Dermis microvascular lymphatic vessel endothelial cell (primary cell): ENCODE measurements at places on chromosomes 5 and 9.
A peak's percentile ranks its signal among the peaks of the same experiment; 100 is the strongest.

DNA sequence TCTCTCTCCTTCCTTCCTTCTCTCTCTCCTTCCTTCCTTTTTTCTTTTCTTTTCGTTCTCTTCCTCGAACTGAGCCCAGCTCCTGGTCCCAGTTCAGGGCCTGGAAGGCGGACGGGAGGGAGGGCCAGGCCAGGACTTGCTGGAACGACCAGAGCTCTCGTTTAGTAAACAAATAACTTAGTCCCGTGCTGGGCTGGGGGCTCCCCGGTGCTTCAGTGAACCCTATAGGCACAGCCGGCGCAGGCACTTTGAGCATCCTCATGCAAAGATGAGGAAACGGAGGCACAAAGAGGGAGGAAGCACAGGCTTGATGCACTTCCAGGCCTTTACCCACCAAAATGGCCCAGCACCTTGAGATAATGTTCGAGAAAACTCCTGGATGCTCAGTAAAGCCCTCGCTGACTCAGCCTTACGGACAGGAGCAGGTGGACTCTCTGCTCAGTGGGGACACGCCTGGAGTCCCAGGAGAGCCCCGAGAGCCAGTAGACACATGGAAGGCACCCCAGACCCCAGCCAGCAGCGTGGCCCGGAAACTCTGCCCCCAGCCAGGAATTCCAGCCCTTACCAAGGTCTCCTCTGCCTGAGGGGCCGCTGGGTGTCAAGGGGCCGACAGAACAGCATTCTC lies 18.8 kb downstream of the FAM163B start:
- no peak for DNase-seq

DNA sequence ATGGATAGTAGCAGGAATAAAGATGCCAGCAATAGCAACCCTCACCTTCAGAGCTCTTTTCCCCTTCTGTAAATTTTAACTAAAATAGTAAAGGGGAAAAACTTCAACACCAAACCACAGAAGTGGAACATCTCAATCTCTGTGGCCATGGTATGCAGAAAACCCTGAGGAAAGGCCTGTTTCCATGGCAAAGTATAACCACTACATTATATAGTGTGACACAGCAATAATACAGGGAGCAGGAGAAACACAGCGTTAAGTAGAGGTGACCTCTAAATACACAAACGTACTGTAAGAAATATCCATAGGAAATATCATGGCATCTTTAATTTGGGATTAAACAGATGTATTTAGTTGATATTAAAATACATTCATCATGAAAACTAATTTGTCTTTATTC lies 106.4 kb downstream of the SLC24A2 start:
- DNase-seq = no peak

DNA sequence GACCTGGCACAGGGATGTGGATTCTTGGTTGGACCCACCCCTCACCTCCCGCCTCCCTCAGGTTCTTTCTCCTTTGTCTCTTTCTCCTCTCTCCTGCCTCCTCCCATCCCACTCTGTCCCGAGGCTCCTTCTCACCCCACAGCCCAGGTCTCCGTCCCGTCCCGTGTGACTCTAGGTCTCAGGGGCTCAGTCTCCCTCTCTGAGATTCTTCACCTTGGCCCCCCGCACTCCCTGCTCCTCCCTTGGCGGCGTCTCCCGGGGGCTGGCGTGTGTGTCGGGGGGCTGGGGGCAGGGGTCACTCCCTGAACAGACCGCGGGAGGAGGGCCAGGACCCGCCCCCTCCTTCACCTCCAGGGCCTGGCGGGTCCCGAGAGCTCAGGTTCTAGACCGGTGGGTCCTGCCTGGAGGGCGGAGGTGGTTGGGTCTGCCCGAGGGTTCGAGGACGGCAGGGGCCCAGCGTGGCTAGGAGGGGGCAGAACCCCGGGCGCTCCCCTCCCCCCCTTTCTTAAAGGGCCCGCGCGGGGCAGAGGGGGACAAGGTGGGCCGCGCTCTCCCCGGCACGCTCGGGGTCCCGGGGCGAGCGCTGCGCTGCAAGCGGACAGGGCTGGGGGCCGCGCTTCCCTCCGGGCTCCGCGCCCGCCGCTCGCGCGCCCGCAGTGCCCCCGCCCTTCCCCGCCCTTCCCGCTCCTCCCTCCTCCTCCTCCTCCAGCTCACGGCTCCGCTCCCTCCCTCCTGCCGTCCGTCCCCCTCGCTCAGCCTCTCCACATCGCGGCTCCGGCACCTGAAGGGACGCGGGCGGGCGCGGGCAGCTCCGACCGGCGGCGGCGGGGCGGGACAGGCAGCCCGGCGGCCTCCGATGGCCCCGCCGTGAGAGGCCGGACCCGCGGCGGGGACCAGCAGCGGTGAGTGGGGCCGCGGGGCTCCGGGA lies at the start of gene PSD2:
Gene PSD2 (plus strand): TSS at position 735 of the 928 bp plus-strand sequence. CDS start 13,633 bp downstream, outside the sequence.
- no peak for DNase-seq

DNA sequence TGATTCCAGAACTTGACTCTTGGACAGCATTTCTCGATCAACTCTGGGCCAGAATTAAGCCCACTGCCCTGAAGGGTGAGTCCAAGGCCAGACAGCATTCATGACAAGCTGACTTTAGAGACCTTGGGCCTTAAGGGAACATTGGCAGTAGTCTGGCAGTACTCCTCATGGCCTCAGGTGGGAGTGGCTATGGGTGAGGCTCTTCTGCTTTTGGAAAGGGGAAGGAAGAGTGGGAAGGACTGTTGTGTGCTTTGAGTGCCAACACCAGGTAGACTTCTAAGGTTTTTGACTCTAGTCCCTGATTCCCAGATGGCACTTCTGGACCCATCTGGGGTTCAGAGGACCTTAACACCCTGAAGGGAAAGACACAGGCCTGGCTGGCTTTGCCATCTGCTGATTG lies 530.4 kb downstream of the ACTL7B start:
- DNase-seq = no peak

- DNase-seq = peak; percentile 77
These were observed 61.5 kb downstream of the LNPEP start for GRCh38 chr5:96997265-96997859.

DNA sequence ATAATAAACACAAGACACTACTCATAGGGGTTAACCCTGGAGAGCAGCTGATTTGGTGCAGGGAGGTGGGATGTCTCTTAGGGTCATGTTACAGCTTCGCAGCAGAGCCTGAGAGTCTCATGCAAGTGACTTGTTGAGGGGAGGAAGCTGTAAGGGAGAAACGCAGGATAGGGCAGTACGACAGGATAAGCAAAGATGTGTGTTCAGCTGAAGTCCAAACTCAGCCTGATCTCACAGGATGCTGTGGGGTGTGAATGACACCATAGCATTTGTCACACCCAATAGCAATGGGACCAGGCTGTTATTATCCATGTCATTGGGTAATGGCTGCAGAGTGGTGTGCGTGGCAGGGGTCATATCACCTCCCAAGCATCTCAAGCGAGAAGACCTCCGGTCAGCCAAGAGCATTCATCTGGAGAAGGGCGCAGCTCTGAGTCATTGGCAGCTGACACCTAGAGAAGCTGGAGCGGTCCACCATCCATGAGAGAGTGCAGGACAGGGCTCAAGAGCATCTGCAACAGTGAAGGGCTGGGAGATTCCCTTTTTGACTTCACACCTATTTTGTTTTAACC lies 49.2 kb upstream of the RPL26L1 start:
- DNase-seq = no peak

DNA sequence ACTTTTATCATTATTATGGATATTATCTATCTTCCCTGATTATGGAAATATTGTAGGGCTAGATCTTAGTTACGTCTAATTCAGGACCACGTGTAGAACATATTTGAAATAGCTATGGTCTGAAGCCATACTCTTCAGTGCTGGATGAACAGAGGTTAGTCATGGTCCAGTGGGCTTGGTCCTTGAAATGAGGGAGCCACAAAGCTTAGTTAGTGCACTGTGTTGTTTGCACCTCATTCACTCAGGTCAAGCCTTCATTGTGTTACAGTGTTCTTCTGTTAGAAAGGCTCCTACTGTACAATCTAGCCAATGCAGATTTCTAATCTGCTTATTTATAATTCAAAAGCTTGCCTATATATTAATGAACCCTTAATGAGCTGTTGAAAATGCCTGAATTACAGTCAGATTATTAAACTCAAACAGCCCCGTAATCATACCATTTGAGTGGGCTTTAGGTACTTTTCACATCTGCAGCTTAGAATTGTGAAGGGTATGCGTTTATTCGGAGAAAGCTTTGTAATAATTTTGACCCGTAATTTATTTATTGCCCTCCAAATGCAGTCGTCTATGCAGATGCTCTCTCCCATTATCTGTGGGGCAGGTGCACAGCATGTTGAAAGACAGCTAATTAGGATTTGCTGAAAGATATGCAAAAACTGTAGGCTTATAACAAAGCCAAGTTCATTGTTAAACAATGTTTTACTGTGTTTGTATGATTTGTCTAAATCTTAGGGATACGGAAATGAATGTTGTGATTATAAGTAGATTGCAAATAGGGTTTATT lies 164.9 kb downstream of the PBX3 start:
- no peak for DNase-seq

DNA sequence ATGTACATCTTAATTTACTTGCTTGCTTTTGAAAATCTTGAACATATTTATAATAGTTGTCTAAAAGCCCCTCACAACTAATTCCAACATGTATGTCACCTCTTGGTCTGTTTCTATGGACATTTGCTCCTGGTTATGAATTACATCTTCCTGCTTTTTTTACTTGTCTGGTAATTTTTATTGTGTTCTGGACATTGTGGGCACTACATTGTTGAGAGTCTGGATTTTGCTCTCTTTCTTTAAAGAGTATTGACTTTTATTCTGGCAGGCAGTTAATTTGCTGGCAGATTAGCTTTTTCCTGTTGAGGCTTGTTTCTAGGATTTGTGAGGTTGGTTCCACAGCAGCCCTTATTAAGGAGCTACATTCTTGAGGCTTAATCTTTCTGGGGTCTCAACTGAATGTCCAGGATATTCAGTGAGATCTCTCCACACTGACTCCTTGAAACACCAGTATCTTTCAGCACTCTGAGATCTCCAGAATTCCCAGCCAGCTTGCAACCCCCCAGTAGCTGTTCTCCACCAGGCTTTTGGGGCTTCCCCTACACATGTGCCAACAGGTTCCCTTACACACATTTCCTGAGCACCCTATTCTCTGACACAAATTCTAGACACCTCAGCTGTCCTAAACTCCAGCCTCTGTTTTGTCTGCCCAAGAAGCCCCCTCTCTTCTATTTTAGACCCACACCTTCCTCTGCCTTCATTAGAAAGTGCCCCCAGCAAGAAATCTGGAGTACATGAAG lies 27.4 kb downstream of the KIAA1191 start:
- no peak for DNase-seq

- DNase-seq = no peak
These were observed 10.5 kb downstream of the NR2F1-AS1 start for GRCh38 chr5:93570294-93571113.

- no peak for DNase-seq
These were observed 435.9 kb downstream of the DNAH5 start for GRCh38 chr5:13508559-13508958.

DNA sequence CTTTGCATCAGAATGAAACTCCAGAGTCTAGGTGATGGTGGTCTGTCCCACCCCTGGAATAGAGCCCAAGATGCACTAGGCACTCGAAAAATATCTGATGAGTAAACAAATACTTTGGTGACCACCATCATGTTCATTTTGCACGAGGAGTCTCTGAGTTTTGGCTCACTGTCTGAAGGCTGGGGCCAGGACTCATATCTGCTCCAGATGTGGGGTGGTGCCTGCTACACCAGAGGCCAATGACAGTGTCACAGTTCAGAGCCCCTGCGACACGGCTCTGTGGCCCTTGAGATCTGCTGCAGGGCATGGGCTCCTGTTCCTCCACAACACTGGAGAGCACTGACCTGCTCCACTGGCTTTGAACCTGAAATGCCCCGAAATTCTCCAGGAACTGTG lies 164.6 kb downstream of the ROR2 start:
- DNase-seq = no peak

DNA sequence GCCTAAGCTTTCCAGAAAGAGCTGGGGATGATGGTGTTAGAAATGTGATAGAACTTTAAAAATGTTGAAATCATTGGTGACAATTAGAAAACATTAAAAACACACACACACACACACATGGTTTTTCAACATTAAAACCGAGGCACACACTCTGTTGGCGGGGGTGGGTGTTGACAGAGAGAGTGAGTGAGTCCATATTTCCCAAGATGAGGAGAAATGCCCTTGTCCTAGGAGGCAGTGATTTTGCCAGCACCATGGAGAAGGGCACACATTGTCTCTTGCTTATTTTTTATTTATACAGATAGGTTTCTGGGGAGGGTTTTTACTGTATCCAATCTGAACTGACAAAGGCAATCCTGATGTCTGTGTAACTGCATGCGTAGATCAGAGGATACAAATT lies 152.5 kb downstream of the INSYN2B start:
- DNase-seq = no peak

- DNase-seq = no peak
These were observed 92.2 kb downstream of the DOCK8 start for GRCh38 chr9:306907-307306.
